ENCODE measurements at places on chromosomes 7 and 10.

GRCh38 chr7:38656968-38657367 is 25.8 kb upstream of the AMPH start:
- DNase-seq, result peak; percentile 74

- no peak for DNase-seq
Observed at GRCh38 chr10:121721257-121721656, 123.0 kb upstream of the FGFR2 start.

- no peak for DNase-seq
Observed at GRCh38 chr7:80232979-80233724, 98.5 kb downstream of the GNAI1 start.

GRCh38 chr10:63454631-63455030 is 11.1 kb downstream of the JMJD1C start:
- no peak for DNase-seq

- DNase-seq, result no peak
Observed at GRCh38 chr10:110437761-110438341, 59.9 kb upstream of the DUSP5 start.

DNA sequence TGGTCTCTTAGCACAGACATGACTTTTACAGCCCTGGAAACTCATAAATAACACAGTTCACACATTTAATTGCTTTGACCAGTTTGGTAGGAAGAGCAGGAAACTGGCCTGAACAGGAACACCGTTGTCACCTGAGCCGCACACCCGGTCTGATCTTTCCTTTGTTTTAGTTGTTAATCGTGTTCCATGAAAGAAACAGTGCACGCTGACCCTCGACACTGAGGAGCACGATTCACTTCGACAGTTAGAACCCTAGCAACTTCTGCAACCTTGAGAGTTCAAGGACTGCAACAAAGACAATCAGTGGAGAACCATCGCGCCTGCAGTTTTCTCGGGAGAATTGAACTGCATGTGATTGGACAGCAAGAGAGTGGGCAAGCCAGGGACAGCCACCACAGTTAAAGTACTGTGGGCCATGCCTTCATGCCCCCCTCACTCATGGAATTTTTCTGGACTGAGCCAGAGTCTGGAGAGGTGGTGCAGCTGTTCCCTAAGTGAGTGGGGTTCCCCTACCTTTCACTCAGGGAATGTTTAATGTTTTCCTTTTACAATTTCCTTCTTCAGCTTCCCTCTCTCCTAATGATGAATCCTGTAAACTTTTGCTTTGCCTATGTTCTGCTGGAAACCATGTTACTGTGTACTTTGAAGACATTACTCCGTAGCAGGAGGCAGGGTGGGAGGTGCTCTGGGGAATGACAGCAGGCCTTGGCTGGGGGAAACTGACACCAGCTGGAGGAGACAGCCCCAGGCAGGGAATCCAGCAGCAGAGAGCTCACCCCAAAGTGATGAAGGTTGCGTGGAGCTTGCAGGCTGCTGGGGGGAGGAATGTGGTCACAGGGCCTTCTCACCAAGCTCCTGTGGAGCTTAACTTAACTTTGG is 198.7 kb downstream of the ZNF438 start:
- DNase-seq, result no peak

GRCh38 chr10:63106111-63106755 is 26.9 kb upstream of the NRBF2 start:
- no peak for DNase-seq

DNA sequence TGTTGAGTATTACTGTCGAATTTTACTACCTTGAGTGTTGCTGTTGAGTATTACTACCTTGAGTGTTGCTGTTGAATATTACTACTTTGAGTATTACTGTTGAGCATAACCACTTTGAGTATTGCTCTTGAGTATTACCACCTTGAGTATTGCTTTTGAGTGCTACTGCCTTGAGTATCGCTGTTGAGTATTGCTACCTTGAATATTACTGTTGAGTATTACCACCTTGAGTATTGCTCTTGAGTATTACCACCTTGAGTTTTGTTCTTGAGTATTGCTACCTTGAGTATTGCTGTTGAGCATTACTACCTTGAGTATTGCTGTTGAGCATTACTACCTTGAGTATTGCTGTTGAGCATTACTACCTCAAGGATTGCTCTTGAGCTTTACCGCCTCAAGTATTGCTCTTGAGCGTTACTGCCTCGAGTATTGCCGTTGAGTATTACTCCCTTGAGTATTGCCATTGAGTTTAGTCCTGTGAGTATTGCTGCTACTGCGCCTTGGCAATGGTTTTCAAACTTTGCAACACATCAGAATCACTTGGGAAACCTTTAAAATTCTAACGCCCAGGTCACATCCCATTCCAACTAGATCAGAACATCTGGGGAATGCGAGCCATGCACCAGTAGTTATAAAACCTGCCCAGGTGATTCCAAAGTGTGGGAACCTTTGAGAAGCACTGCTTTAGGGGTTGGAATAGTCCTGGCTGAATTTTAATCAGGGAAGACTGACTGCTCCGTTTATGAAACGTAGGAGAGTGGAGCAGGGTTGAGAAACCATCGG is 61.7 kb downstream of the TCF7L2 start:
- no peak for DNase-seq

- DNase-seq, result no peak
Observed at GRCh38 chr10:47349516-47349915, 1.4 kb downstream of the RBP3 start.

- peak; percentile 60 for DNase-seq
Observed at GRCh38 chr7:123727071-123727837, 21.5 kb downstream of the WASL start.

- no peak for DNase-seq
Observed at GRCh38 chr10:73168465-73168803, 515 bp downstream of the FAM149B1 start.

DNA sequence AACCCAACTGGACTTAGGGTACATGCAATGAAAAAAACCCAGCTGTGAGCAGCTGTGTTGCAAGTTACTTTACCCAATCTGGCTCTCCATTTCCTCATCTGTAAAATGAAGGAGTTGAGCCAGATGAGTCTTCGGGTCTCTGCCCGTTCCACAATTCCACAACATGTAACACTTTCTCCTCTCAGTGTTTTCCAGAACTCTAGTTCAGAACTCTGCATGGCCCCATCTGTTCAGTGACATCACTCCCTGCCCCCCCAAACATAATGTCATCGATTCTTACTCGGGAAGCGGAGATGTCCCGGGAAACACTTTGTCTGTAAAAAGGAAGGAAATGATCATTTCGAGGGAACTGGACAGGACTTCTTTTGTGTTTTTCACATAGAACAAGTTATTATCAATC is 2.5 kb downstream of the SH3PXD2A start:
- DNase-seq, result peak; percentile 66

GRCh38 chr10:8331896-8332729 is 277.6 kb downstream of the GATA3 start:
- DNase-seq, result peak; percentile 3

- DNase-seq, result no peak
Observed at GRCh38 chr10:126939706-126940105, 34.5 kb downstream of the DOCK1 start.

GRCh38 chr10:62309254-62309653 is 40.6 kb upstream of the RTKN2 start:
- DNase-seq, result no peak

DNA sequence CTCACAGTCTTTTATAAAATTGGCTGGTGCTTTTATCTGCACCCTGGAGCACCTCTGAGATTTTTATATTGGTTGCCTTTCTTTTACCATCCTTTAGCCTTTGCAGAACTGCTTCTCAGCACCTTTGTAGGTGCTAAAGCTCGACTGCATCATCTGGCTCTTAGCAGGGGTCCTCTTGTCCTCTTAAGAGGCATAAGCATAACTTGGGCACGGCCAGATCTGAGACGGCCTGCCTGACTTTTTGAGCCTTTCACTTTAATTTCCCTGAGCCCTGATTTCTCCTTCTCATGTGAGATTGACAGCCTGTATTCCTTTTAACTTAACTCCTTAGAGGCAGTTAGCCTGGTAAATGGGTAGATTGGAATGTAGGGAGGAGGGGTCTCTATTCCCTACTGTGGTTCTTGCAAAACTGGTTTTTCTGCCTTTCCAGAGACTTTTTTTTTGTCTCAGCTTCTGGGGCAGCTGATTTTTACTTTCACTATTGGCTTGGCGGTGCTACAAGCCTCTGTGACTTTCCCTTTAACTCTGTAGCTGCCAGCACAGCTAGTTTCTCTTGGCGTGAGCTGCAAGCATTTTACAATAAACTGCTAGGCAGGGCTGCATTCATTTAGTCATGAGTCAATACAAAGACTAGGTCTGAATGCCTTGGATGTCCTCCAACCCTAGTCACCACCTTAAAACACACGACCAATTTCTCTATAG is 24.0 kb downstream of the ZPBP start:
- DNase-seq, result peak; percentile 61

- DNase-seq, result no peak
Observed at GRCh38 chr7:44147026-44147991, 6.2 kb upstream of the MYL7 start.

DNA sequence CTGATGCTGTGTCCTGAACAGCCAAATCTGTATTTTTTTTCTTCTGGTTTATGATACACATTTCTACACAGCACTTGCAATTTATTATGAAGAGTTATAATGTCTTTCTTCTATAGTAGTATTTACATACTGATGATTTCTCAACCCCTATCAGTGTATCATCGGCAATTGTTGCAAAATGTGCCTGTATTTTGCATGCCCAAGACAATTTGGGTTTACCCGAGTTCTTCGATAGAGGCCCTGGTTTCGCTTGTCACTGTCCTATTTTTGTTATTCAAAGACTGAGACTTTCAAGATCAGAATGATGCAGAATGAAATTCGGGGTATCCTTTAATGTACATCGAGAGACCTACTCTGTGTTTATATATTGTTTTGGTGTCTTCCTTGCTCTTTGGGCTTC is 184.5 kb upstream of the PRSS58 start:
- DNase-seq, result peak; percentile 54

DNA sequence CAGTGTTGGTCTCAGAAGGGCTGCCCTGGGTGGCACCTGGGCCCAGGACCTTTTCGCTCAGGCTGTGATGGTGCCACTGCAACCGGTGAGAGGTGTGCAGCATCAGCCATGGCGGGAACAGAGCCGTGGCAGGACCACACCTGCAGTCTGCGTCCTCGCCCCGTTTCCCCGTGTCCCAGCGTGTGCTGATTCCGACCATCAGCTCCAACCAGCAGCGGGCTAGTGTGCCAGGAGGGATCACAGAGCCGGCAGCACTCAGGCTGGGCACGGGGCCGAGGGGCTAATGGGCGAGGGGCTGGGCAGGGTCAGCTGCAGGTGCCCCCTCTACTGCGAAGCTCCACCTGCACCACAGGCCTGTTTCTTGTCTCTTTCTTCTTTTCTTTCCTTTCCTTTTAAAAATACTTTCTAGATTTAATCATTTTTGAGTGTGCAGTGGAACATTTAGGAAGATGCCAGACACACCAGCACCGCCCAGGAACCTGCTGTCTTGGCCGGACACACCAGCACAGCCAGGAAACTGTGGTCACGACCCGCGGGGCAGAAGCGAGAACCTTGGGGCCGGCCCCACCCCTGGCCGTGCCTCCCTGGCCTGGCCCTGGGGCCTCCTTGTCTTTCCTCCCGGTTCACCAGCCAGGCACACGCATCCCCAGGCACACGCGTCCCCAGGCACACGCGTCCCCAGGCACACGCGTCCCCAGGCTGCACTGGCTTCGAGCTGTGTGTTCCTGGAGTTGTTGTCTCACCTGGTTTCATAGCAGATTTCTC is 34.6 kb downstream of the ADGRA1 start:
- DNase-seq, result no peak

DNA sequence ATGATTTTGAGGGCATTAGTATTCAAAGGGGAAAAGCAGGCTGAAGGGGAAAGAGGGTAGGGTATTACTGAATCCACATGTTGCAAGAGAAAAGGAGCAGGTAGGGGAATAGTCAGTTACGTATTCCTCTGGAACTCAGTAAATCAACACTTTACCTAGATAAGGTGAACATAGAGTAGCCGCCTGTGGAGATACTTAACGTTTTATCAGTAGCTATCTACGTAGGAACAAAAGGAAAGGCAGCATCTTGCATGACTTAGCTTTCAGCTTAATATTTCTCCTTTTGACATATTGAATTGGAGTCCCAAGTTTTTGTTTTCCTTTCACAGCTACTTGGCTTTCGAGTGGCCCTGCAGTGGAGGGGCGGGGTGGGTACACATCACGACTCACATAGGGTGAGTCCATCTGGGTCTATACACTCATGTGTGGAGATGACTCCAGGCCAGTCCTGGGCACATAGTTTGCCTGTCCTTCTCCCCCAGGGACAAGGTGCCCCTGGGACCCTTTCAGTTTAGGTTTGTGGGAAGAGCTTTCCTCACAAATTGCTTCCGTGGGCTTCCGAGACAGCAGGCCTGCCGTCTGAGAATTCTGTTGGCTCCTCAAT is 48.1 kb downstream of the CCNY start:
- peak; percentile 48 for DNase-seq

GRCh38 chr7:35991511-35992232 is 161.4 kb upstream of the EEPD1 start:
- DNase-seq, result peak; percentile 34

DNA sequence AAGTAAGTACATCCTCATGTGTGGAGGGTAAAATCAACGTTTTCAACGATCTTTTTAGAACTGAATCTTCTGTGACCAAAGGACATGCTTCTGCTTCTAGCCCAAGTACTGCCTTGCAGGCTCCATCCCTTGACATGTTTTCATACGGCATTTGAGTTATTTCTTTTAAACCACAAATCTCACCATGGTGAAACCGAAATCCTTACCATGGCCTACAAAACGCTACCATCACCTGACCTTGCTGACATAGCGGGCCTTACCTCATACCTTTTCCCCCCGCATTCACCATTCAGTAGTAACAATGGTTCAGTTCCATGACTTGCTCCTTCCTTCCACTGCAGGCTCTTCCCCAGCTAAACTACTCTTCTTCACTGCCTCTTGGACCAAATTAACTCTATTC is 3.5 kb downstream of the RNF216 start:
- DNase-seq, result no peak

- no peak for DNase-seq
Observed at GRCh38 chr7:116547347-116547746, 22.5 kb downstream of the CAV1 start.

DNA sequence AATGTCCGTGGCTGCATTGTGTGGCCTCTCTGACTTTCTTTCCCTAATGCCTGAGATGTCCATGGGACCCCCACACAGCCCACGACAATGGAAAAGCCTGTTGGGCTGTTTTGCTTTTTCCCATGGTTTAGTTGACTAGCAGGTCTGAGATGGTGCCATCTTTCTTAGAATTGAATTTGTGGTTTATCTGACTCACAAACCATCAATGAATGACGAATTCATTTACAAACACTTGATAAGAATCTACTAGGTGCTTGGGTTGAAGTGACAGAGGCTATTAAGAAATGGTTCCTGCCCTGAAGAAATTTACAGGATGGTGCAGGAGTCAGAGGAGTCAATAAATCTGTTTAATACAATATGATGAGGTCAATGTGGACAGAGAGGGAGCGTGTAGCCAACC is 75.4 kb downstream of the OTUD1 start:
- no peak for DNase-seq

- DNase-seq, result no peak
Observed at GRCh38 chr10:97336942-97337831, 2.7 kb upstream of the FRAT2 start.

GRCh38 chr7:87435546-87435945 is 39.9 kb downstream of the ABCB4 start:
- DNase-seq, result no peak
